Common myeloid progenitor, CD34-positive (primary cell): ENCODE measurements at places on chromosomes 11 and 22.

DNA sequence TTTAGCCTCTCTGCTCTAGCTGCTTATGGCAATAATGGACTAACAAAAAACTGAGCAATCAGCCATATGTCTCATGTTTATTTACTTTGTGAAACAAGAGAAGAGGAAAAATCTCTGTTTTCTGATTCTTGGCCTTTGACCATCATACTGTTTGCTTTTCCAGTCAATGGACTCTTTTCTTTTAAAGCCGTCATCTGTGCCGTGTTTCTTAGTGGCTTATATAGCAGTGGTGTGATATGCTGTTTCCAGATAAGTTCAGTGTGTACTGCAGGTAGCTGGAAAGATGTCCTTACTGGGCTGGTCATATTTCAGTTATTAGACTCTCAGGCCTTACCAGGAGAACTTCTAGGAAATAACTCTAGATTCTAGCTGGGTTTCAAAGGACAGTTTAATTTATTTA, 33.6 kb upstream of the TECTA start:
- H3K4me3 ChIP-seq, result no peak overlapping the region
- H3K27ac ChIP-seq, result no peak overlapping the region
- peaks cover 55% of the 10 kb centered on the region for H3K36me3 ChIP-seq
- H3K4me1 ChIP-seq, result no peaks in the 10 kb centered on the region
- DNase-seq, result no peak
- no peaks in the 10 kb centered on the region for H3K27me3 ChIP-seq

DNA sequence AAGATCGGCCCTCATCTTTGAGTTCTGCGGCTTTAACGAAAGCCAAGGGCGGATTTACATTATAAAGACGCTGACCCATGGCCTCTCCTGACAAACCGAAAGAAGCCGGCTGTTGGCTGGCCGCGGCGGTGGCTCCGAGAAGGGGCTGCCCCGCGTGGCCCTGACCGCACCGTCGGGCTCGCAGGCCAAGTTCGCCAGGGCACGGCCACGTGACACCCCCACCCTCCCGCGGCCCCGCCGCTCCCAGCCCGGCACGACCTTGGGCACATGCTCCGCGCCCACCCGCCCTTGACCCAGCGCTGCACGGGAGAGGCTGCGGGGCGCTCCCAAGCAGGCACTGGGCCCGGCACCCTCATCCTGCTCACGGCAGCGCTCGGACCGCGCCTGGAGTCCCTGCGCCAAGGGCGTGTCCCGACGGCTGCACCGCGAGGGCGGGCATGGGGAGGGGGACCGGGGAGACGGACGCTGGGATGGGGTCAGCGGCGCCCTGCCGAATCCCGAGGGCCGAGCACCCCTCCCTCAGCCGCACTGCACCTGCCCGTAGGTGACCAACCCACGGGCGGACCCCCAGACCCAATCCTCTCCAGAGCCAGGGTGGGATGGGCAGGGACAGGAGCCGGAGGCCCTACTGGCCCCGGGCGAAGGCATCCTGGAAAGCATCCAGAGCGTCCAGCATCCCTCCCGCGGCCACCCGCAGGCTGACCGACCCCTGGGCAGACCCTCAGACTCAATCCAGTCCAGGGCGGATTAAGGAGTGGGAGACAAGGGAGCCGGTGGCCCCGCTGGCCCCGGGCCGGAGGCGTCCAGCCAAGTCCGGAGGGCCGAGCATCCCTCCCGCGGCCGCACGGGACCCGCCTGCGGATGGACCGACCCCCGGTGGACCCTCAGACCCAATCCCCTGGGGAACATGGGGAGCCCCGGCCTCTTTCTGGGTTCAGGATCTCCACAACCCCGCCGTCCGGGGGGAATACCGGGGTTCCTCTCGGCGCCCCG, 759 bp downstream of the CPT1A start:
- H3K36me3 ChIP-seq, result peaks cover 6% of the 10 kb centered on the region
- no peak for DNase-seq
- H3K4me1 ChIP-seq, result peaks cover 68% of the 10 kb centered on the region
- peak overlapping the region; percentile 89 for H3K27ac ChIP-seq
- no peaks in the 10 kb centered on the region for H3K27me3 ChIP-seq
- H3K4me3 ChIP-seq, result peak overlapping the region; percentile 83

- H3K27me3 ChIP-seq, result no peaks in the 10 kb centered on the region
- H3K36me3 ChIP-seq, result peaks cover 56% of the 10 kb centered on the region
- H3K4me1 ChIP-seq, result peaks cover 10% of the 10 kb centered on the region
- no peak overlapping the region for H3K4me3 ChIP-seq
These were observed 47.8 kb downstream of the PPP2R1B start for GRCh38 chr11:111718436-111718835.

GRCh38 chr11:117231842-117232091, at the start of gene PCSK7:
PCSK7 (minus strand) TSS chr11:117232073; CDS start chr11:117229844, 2,229 bp downstream.
- H3K27me3 ChIP-seq, result no peaks in the 10 kb centered on the region
- H3K4me3 ChIP-seq, result peak within 1 kb of the TSS; percentile 93
- H3K4me1 ChIP-seq, result peaks cover 31% of the 10 kb centered on the region
- H3K36me3 ChIP-seq, result peaks cover 31% of the 10 kb centered on the region
- H3K27ac ChIP-seq, result peak within 1 kb of the TSS; percentile 90

DNA sequence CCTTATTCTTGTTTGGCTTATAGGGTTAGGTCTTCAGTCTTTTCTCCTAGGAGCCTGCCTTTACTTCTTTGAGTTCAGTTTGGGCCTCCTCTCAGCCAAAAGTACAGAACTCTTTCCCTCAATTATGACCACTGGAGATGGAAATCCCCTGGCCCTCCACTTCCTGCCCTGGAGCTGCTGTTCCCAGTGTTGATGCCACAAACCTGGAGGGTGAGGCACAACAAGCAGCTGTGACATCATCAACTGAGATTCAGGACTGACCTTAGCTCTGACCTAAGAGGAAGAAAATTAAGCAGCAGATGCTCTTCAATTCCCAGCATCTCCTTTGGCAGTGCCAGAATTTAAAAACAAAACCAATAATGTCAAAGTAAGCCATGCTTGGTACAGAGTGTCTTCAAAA, 3.0 kb downstream of the ABTB2 start:
- H3K27ac ChIP-seq, result no peak overlapping the region
- H3K4me1 ChIP-seq, result peaks cover 28% of the 10 kb centered on the region

DNA sequence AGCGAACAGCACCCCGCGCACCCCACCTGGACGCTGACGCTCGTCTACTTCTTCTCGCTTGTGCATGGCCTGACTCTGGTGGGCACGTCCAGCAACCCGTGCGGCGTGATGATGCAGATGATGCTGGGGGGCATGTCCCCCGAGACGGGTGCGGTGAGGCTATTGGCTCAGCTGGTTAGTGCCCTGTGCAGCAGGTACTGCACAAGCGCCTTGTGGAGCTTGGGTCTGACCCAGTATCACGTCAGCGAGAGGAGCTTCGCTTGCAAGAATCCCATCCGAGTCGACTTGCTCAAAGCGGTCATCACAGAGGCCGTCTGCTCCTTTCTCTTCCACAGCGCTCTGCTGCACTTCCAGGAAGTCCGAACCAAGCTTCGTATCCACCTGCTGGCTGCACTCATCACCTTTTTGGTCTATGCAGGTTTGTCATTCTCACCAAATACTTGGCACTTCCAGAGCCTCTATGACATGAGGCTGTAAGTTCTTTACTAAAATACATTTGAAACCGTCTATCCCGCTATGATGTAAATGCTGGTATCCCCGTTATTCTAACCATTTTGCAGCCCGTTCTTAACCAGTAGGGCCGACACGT, 535 bp downstream of the AQP11 start:
- H3K27me3 ChIP-seq, result no peaks in the 10 kb centered on the region
- no peak overlapping the region for H3K27ac ChIP-seq
- peaks cover 17% of the 10 kb centered on the region for H3K4me1 ChIP-seq

- H3K27me3 ChIP-seq, result no peaks in the 10 kb centered on the region
- no peak for DNase-seq
- no peak overlapping the region for H3K4me3 ChIP-seq
- no peak overlapping the region for H3K27ac ChIP-seq
- H3K4me1 ChIP-seq, result no peaks in the 10 kb centered on the region
- no peaks in the 10 kb centered on the region for H3K36me3 ChIP-seq
These were observed 108.6 kb downstream of the INSC start for GRCh38 chr11:15223318-15223717.

DNA sequence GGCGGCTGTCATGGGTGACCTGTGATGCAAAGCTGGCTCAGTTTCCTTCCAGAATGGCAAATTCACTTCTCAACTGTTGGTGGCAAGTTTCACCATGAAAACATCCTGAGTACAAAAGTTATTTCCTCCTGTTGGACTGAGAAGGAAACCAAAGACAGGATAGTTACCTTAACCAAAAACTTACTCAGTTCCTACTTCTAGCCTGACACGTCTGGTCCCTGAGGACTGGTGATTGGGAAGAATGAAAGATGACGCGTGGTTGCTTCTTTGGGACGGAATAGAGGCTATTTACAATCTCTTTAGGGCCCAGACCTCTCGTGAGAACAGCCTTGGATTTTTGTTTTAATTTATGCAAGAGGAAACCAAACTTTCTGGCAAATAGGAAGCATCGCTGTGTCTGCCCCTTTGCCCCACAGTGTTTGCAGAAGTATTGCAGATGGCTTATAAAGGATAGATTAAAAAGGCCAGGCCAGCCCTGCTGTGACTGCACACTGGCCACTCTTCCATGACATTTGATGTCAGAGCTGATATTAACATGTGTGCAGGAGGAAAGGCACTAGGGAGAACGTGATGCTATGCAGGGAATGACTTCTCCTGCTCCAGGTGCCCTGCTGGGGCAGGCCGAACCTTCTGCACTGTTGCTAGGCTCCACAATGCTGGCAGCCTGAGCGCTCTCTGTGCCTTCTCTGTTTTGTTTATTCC, 7.6 kb downstream of the VPS26B start:
- DNase-seq, result no peak
- H3K27me3 ChIP-seq, result no peaks in the 10 kb centered on the region
- H3K36me3 ChIP-seq, result peaks cover 28% of the 10 kb centered on the region
- H3K27ac ChIP-seq, result no peak overlapping the region

GRCh38 chr22:28795932-28796856, 4.2 kb downstream of the XBP1 start:
- no peaks in the 10 kb centered on the region for H3K27me3 ChIP-seq
- H3K27ac ChIP-seq, result no peak overlapping the region
- peaks cover 51% of the 10 kb centered on the region for H3K36me3 ChIP-seq
- peaks cover 21% of the 10 kb centered on the region for H3K4me1 ChIP-seq
- DNase-seq, result no peak

DNA sequence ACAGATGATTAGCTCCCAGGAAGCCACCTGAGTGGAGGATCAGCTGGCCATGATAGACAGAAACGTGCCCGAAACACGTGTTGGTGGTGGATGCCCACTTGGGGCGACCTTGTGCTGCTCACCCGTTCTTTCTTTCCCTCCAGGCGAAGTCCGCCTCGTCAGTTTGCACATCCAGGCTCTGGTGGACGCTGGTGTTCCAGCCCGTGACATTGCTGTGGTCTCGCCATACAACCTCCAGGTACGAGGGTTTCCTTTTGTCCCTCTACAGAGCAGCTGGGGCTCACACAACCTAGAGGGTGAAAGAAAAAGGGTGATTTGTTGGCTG, 30.6 kb downstream of the IGHMBP2 start:
- H3K4me3 ChIP-seq, result no peak overlapping the region
- H3K36me3 ChIP-seq, result peaks cover 86% of the 10 kb centered on the region
- H3K27me3 ChIP-seq, result no peaks in the 10 kb centered on the region
- no peak overlapping the region for H3K27ac ChIP-seq
- no peaks in the 10 kb centered on the region for H3K4me1 ChIP-seq

- H3K27me3 ChIP-seq, result no peaks in the 10 kb centered on the region
- H3K4me1 ChIP-seq, result no peaks in the 10 kb centered on the region
- no peak overlapping the region for H3K27ac ChIP-seq
- no peak overlapping the region for H3K4me3 ChIP-seq
- H3K36me3 ChIP-seq, result no peaks in the 10 kb centered on the region
These were observed 5.4 kb upstream of the OR51A2 start for GRCh38 chr11:4960877-4961276.

- H3K4me1 ChIP-seq, result peaks cover 30% of the 10 kb centered on the region
- H3K27ac ChIP-seq, result no peak overlapping the region
- no peak overlapping the region for H3K4me3 ChIP-seq
- no peak for DNase-seq
These were observed 21.7 kb downstream of the SLC35F2 start for GRCh38 chr11:107836851-107837250.

- H3K4me1 ChIP-seq, result peaks cover 34% of the 10 kb centered on the region
- DNase-seq, result no peak
- H3K36me3 ChIP-seq, result peaks cover 64% of the 10 kb centered on the region
- no peak overlapping the region for H3K27ac ChIP-seq
These were observed 20.9 kb downstream of the ARHGAP1 start for GRCh38 chr11:46679241-46680163.
